ENCODE measurements at places on chromosomes 4 and X.

DNA sequence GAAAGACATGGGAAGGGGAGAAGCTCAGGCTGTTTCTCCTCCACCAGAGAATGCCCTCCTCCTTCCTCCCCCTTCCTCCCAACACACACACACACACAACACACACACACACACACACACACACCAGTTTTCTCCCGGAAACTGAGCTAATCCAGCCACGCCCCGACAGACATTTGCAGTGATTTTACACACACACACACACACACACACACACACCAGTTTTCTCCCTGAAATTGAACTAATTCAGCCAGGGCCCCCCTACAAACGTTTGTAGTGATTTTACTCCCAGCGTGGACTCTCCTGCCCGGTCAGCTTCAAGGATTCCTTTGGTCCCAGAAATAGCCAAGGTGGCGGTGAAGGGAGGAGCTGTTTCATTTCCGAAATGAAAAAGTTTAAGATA is 32.9 kb upstream of the STX18 start:
- DNase-seq = peak; percentile 40

DNA sequence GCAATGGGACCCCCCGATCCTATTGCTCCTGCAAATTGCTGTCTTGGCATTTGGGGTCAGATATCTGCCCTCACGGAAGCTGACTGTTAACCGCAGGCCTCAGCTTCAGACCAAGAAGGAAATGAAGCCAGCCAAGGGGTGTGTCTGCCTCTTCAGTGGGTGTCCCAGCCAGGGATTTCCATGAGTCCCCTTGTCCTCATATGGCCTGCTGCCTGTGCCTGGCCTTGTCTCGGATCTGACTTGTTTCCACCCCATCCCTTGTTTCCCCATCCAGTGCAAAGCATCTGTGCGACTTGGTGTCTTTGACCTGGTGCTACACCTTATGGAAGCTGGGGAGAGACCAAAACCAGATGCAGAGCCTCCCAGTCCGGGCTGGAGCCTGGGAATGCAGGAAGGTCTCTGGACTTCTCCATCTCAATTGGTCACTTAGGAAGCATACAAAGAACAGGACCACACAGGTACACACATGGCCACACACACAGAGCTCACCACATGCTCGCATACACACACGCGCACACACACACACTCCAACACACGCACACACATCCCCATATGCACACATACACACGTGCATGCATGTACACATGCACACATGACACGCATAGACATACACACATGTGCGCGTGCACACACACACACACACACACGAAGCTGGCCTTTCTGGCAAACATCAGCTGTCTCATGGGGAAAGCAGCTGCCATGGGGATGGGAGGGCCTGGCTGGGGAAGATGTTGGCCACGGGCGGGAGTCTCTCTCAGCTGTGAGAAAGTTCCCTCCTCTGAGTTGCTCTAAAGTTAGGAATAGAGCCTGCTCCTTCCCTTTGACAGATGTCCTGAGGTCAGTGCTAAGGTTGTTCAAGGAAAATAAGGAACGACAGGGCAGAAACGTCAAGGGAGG is 65.5 kb downstream of the CRMP1 start:
- peak; percentile 34 for DNase-seq

DNA sequence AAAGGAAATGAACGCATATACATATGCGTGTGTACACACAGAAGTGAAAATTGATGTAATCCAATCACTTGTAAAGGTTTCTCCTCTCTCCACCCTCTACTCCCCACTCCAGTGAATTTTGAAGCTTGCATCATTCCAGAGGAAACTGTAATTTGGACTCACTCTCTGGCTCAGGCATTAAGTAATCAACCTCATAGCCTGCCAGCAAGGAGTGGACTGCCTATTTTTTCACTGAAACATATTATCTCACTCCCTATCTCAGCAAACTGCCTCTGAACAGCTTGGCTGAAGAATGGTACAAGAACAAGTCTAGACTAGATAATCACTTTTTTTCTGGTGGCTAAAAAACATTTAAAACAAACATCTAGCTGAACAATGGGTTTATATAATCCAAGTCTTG is 124.2 kb downstream of the C4orf51 start:
- no peak for DNase-seq

GRCh38 chr4:76498550-76498949 is 63.5 kb downstream of the SHROOM3 start:
- no peak for DNase-seq

DNA sequence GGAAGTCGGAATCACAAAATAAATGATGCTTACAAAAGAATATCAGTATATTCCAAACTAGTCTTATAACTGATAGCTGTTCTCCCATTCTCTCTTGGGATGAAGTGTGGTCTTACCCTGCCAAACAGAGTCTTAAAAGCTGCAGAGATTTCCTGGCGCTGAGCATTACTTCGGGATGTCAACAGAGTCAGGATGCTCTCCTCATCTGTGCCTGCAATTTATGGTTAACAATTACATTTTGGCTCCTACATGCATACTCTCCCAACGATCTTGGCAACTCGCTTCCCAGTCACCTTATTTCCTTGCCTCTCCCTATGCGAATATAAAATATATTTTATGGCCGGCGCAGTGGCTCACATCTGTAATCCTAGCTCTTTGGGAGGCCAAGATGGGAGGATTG is 12.2 kb downstream of the ANXA5 start:
- DNase-seq = no peak

DNA sequence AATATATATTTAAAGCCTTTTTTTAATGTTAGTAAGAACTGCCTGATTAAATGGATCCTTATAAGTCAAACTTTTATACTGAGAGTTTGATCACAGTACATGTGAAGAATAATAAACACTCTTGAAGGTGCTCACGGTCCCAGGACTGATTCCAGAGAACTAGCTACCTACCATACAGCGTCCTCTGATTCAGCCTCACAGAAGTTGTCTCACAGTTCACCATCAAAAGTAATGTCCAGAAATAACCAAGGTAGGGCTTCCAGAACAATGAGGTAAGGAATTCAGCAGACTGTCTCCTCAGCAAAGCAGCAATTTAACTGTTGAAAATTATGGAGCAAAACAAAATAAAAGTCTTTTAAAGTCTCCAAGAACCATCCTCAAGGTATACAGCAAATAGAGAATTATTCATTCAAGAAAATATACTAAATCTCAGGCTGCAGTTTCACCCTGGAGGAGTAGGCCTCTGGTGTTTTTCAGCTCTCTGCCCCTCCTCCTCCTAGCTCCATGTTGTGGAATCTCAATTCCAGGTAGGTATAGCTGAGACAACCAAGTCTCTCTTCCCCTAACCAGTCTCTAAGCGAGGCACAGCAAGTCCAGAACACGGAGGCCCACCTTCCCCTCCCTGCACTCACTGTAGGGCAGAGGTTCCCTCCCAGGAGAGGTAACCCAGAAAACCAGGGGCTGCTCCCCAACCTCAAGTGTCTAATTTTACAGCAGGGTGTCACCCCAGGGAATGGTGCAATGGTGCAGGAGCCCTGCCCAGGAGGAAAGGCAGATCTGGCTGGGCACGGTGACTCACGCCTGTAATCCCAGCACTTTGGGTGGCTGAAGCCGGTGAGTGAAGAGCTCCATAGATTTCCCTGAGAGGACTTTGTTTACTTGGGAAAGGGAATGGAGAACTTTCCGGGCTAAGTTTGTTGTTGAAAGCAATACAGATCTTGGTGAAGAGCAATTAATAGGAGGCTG is 28.6 kb downstream of the FAM241A start:
- no peak for DNase-seq

DNA sequence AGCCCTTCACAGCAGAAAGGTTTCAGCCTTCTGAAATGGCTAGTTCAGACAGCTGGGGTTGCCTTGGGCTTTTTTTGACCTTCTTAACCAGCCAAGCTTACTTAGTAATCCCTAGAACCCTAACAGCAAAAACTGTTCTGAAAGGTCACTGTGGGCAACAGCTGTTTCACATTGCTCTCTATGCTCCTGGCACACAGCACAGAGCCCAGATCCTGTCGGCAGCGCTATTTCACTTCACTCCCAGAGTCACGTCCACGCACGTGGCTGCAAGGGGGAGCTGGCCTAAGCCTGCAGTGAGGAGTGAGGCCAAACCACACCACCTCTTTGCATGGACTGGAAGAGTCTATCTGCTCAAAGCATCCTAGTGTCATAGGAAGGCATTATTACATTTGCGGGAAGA is 32.0 kb upstream of the STS start:
- DNase-seq = no peak

- no peak for DNase-seq
These were observed 124.2 kb upstream of the ZIC3 start for GRCh38 chrX:137441711-137442110.

DNA sequence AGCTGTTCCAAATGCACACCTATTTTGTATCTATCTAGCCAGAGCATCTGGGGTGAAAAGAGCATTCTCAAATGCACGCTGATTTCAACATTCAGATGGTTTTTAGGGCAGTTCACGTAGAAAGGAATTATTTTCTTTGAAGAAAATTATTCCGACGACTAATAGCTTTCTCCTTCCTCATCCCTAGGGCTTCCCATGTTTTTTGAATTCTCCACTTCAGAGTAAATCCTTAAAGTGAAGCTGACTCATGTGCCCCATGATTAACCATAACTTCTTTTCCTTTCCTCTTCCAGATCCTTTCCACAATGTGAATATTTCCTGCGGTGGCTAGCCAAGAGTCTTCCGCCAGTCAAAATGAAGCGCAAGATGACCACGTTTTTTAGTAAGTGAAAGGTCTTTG is 86.7 kb upstream of the PDHA1 start:
- DNase-seq = no peak

DNA sequence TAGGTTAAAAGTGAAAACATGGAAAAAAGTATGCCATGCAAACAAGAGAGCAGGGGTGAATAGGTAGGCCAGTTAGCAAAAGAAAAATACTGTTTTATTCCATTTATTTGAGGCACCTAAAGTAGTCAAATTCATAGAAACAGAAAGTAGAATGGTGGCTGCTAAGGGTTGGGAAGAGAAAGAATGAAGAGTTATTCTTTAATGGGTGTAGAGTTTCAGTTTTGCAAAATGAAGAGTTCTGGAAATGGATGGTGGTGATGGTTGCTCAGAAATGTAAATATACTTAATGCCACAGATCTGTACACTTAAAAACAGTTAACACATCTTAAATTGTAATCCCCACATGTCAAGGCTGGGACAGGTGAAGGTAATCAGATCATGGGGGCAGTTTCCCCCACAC is 29.7 kb downstream of the PARM1 start:
- DNase-seq = no peak

DNA sequence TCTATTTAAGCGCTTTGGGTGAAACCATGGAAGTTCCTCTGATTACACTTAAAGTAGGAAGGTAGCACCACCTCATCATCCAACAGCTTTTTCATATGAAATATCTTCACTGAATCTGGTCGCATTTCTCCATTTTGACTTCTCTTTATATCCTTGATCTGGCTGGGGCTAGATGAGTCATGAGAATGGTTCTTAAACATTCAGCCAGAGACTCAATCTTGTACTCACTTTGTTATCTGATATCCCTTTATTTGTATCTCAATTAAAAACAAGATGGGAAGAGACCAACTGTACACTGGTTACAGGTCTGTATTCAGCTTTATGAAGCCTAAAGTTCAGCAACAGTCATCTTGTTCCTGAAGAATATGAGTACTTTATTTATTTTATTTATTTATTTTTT is 84.9 kb downstream of the CBLL2 start:
- no peak for DNase-seq

GRCh38 chr4:26073886-26074560 is 160.0 kb downstream of the SMIM20 start:
- no peak for DNase-seq

GRCh38 chr4:102565696-102566095 is 64.5 kb downstream of the NFKB1 start:
- DNase-seq = no peak

- DNase-seq = no peak
These were observed 19.0 kb upstream of the NHS start for GRCh38 chrX:17355976-17356375.

DNA sequence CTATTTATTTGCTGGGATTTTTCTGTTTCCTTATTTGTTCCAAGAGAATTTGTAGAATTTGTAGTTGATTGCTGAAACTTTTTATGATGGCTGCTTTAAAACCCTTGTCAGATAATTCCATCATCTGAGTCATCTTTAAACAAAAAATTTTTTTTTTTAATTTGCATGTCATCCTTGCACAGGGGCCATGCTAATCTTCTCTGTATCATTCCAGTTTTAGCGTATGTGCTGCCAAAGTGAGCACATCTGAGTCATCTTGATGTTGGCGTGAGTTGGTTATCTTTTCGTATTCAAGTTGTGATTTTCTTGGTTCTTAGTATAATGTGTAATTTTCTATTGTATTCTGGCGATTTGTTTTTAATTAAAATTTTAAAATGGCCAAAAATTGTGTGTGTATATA is 18.7 kb upstream of the ZNF157 start:
- DNase-seq = no peak

GRCh38 chr4:27692868-27693634 is 832.4 kb downstream of the STIM2 start:
- no peak for DNase-seq

DNA sequence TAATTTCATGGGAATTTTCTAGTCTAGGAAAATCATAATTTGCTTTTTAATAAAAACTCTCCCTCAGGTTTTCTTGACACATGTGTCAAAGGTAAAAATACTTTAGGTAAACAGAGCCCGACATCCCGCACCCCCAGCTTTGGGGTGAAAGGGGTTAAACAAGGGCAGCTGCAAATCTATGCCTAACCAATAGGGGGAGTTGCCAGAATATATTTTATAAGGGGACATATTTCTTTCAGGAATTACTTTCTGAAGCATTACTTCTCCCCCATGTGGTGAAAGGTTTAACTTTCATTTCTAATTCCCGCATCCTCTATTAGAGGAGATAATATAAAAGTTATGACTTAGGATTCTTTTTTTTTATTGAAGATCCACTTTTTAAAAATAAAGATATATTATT is 53.9 kb upstream of the HEPH start:
- DNase-seq = peak; percentile 7

GRCh38 chr4:13988353-13989305 is 361.1 kb upstream of the BOD1L1 start:
- no peak for DNase-seq

Data from kidney capillary endothelial cell (primary cell).